Left lobe of liver (tissue), 2 donors: ENCODE measurements at places on chromosomes 1 and 21. TPM values are rescaled to one million over a fixed set of nuclear protein-coding genes. Genes with fewer than 3 reads are reported as not detected.

- peak; percentile 92 for DNase-seq
Measured at GRCh38 chr21:46515109-46515508, 56.4 kb downstream of the DIP2A start.

DNA sequence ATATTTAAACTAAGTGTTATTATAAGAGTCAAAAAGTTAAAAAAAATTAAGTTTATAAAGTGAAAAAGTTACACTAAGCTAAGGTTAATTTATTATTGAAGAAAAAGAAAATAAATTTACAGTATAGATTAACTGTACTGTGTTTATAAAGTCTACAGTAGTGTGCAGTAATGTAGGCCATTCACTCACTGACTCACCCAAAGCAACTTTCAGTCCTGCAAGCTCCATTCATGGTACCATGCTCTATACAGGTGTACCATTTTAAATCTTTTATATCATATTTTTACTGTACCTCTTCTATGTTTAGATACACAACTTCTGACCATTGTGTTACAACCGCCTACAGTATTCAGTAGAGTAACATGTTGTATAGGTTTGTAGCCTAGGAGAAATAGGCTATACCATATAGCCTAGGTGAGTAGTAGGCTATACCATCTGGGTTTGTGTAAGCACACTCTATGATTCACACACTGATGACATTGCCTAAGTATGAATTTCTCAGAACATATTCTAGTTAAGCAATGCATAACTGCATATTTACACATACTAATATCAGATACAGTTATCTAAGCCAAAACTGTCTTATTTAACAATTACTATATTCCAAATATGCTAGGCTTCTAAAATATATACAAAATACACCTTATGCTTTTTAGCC lies 80.6 kb upstream of the GFI1 start:
- DNase-seq: no peak

Gene FCN3
- 101 TPM for total RNA-seq

Gene GJA8
- not detected for total RNA-seq

Gene GLRX2
- total RNA-seq: 13.2 TPM
